ENCODE measurements at places on chromosomes 1 and 21. TPM values are rescaled to one million over a fixed set of nuclear protein-coding genes. Genes with fewer than 3 reads are reported as not detected.
A peak's percentile ranks its signal among the peaks of the same experiment; 100 is the strongest.

TBX19 gene
- 0.29 TPM for total RNA-seq

S100A7A gene
- not detected for total RNA-seq

GOLT1A gene
- total RNA-seq, result not detected

ACADM gene
- 34.7 TPM for total RNA-seq

SHE gene
- not detected for total RNA-seq

TMOD4 gene
- not detected for total RNA-seq

- no peak for DNase-seq
Measured at GRCh38 chr1:213292614-213293013, 241.6 kb downstream of the RPS6KC1 start.

DNA sequence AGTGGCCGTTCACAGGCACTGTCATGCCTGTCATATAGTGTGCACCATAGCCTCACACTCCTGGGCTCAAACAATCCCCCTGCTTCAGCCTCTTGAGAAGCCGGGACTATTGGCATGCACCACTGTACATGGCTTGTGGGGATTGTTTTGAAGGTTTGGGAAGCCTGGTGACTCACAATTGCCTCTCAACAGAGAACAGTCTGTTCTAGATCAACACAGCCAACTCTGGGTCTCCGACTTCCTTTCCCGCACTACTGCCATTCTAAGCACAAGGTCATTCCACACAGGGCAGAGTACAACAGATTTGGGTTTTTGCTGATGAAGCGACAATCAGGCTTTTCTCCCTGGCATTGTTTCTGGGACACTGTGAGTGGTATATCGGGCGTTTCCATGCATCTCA is 15.5 kb upstream of the AHCTF1 start:
- peak; percentile 77 for DNase-seq

DNA sequence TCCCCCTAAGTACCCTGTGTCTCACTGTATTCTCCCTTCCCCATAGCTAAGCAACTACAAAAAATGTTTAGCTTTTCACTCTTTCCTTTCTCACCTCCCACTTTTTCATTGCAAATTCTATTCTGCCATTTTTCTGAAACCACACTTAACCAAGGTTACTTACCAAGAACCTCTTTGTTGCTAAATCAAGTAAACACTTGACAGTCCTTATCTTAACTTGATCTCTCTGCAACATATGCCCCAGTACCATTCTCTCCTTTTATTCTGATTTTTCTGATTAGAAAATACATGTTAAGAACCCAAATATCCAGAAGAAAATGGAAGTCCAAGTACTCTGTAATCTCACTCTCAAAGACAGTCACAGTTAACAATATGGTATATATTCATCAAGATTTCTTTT is 16.0 kb downstream of the EVI5 start:
- DNase-seq, result no peak

Measured in RPMI7951 (cell line).